Choroid plexus epithelial cell (primary cell): ENCODE measurements at places on chromosomes 1 and 21.

DNA sequence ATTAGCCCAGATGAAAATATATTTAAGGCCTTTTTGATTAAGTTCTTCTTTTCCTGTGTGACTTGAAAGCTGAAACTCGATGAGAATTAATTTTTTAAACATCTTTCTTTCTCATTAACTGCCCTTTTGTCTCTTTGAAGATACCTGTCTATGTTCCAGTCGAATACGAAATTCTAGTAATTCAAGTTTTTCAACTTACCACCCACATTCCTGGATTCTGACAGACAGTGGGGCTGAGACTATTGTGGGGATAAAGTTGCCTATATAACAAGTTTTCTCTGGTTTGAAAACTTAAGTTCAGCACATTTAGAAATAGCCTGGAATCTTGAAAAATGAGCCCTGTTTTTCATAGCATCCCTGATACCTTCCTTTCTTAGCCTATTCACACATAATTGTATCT lies 114.6 kb downstream of the NTNG1 start:
- no peak for DNase-seq

DNA sequence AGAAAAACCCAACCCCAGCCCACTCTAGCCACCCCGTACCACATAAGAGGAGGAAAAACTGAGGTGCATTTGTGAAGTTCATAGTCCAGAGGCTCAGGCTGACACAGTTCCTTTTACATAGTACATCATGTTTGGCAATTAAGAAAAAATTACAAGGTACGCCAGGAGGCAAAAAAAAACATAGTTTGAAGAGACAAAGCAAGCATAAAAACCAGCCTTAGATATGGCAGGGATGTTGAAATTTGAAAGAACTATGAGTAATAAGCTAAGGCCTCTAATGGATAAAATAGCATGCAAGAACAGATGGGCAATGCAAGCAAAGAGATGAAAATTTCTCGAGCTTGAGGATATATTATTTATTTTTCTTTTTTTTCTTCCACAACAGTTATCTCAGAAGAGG lies 31.9 kb downstream of the MIXL1 start:
- peak; percentile 45 for DNase-seq

DNA sequence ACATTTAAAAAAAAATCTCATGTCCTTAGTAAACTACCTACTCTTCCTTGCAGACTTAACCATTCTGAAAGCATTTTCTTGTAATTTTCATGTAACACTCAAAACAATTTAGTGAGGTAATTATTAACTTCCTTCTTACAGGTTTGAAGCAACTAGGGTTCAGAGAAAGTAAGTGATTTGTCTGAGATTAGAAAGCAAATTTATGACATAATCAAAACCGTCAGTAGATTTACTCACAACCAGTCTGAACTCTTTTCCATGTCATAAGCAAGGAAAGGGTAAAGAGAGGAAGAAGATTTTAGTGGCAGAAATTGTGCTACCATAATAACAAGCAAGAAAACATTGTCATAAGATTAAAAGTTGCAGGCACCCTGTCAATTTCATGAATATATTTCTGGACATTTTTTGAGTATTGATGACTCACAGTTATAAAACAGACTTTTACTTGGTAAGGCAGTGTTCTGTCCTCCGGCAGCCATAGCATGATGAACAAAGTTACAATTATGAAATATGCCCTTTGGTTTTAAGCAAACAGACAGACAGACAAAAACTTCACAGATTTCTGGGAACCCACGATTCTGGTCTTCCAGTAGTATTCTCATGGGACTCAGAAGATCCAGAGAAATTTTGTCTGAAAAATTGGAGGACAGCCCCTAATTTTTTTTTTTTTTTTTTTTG lies 707.2 kb downstream of the RWDD3 start:
- DNase-seq, result no peak

DNA sequence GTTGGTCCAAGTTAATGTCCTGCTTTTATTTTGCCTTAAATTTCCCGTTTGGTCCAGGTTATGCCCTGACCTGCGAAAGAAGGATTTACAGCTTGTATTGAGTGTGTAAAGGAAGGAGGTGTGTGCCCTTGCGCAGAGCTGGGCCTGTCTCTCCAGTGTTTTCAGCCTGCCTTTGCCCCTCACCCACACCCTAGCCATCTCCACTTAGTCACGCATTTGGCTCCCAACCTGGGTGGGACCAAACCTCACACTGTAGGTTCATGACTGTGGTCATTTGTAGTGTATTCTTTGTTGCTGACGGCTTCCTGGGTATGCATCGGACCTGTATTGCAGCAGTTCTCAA lies 572 bp upstream of the SRSF10 start:
- peak; percentile 58 for DNase-seq

DNA sequence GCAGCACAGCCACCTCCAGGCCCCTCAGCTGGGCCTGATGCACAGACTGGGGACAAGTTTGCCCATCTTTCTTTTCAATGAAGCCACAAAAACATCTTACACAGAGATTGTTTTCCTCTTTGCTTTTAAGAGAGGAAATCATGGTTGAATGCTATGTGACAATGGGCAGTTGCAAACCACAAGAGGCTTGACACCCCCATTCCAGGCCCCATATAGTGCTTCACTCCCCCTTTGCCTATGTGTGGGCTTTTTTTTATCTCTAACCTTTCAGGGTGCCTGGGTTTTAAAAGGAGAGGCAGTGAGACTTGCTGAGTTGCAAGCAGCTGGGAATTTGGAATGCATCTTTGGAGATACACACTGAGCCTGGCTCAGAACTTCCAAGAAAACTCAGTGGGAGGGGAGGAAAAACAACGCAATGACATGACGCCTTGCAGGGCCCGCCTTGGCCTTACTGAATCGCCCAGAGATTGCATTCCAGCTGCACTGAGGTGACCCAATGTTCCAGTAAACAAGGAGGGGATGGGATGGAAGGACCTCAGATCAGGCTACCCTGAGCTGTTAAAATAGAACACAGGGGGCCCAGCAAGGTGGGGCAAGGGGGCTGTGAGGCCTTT lies 145.2 kb upstream of the ZNF648 start:
- DNase-seq, result no peak
